ENCODE measurements at places on chromosomes 2 and 18. TPM values are rescaled to one million over a fixed set of nuclear protein-coding genes. Genes with fewer than 3 reads are reported as not detected.

NOL4 gene
- total RNA-seq: not detected

LIMS4 gene
- 20.2 TPM for total RNA-seq

PRKAG3 gene
- total RNA-seq: not detected

LBX2 gene
- 1.0 TPM for total RNA-seq

HTR2B gene
- total RNA-seq: 0.37 TPM

DNA sequence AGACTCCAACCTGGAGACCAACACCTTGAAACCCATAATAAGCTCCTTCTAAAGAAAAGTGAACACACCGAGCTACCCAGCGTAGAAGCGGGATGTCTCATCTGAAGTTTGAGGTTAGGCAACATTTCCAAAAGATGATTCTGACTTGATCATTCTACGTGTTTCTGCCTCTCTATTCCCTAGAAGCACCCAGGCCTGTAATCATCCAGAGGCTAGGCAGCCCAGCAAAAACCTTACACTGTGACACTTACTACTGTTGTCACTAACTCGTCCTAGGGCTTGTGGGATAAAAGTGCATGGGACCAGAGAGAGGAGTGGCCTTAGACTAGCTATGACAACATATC, 1.4 kb downstream of the ZBTB14 start:
- DNase-seq: no peak

DNA sequence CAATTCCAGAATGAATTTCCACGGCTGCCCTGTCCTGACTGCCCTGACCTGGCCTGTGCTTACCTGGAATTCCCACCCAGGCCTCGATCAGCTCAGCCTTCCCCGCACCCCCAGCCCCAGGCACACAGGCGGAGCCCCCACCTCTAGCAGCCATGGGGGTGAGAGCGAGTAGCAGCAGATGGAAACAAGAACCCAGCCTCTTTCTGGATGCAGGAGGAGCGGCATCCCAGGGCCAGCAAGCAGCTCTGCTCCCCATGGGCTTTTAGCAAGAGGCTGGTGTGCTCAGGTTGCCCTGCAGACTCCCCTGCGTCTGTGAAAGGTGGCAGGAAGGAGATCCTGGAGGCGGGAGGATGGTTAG, 101.8 kb downstream of the TPO start:
- DNase-seq: no peak

GRCh38 chr2:46829231-46829995, 86.2 kb downstream of the MCFD2 start:
- no peak for DNase-seq

GRCh38 chr2:143132355-143132754, 3.1 kb downstream of the ARHGAP15 start:
- no peak for DNase-seq

- DNase-seq: no peak
These were observed 5.5 kb downstream of the C2orf81 start for GRCh38 chr2:74415762-74416395.

DNA sequence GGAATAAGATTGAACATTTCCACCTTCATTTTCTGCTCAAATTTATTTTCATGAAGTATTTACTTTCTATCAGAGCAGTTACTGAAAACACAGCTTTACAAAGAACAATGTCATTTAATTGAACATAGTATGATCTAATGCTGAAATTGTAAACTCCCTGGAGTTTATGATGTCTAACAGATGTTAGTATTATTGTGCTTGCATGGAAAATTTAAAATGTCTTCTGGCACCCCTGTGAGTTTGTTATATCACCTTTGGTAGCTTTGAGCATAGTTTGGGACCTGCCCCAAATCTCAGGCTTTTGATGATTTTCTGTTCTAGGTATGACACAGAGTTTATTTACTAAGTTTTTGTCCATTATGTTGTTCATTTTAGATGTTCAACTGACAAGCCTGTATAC, 28.1 kb downstream of the FAM171B start:
- no peak for DNase-seq

GRCh38 chr18:27713738-27714095, 463.2 kb downstream of the CDH2 start:
- no peak for DNase-seq

DNA sequence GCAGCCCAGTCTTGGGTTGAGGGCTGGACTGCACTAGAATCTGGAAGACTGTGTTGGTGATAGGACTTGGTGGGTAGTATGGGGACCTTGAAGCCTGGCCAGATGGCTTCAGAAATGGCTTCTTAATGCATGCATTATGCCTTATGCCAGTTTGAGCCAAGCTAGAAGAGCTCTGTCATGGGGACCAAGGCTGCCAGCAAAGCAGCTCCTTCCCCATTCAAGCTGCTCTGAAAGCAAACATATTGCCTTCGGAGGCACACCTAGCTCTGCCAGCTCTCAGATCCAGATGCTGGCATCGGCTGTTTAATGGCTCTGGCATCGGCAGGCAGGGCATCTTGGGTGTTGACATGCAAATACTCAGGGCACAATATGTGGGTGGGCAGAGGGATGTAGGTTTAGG, 59.0 kb upstream of the IGFBP5 start:
- DNase-seq: no peak

- DNase-seq: no peak
These were observed 88.4 kb downstream of the PMAIP1 start for GRCh38 chr18:59988098-59988706.

DNA sequence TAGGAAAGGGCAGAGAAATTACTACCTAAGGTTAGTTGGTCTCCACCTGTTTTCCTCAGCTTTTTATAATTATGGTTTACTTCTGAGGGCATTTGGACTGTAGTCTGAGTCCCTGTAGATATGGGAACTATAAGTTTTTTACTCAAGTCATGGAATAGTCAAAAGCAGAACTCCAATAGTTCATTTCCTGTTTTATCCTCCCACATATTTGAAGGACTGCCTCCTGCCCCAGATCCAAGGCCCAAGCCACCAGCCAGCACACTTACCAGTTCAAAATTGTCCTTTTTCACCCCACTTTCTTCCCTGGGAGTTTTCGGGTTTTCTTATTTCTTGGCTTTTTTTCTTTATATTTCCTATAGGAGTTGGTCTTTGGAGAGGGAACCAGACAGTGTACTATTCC, 164.1 kb downstream of the MBD5 start:
- no peak for DNase-seq

GRCh38 chr2:11805920-11806319, 59.5 kb downstream of the LPIN1 start:
- DNase-seq: no peak

- DNase-seq: no peak
These were observed 67.2 kb upstream of the SMAD7 start for GRCh38 chr18:49017813-49018553.

DNA sequence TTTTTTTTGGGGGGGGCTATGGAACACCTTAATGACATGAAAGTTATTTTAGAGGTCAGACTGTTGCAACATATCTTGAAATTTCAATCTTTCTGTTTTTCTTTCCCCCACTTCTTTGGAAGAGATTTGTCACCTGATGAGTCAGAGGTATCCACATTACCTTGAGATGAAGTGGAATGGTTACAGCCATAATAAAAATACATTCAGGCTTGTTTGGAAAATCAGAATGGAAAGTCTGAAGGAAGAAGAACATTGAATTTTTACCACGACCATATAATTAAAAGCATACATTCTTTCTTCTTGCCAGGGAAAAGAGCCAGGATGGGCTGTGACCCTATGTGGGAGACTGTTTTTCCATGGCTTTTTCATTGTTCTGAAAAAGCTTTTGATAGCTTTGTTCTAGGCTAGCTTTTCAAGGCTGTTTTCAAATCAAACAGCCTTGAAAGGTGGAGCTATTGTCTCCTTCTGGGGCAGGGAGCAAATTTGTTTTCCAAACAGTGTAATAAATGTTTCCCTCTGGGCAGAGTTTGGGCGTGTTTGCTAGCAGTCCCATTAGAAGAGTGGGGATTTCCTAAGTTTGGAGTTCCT, 2.3 kb upstream of the GTF3C3 start:
- no peak for DNase-seq

DNA sequence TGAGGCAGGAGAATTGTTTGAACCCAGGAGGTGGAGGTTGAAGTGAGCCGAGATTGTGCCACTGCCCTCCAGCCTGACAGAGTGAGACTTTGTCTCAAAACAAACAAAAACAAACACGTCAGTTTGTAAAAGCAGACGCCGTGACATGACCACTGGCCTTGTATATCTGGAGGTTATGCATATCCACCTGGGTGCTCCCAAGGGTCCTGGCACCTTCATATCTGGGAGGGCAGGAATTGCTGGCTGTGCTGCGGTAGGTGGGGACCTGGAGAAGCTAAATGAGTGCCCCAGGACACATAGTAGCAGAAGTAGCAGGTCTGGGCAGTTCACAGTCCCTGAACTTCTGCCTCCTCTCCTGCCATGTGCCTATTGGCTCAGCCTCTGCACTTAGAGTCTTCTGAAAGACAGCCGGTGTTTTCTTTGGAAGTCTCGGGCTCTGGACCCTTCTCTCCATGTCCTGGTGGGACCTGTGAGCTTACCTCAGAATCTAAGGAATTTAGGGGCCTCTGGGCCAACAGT, 30.9 kb upstream of the IL1R2 start:
- DNase-seq: no peak

DNA sequence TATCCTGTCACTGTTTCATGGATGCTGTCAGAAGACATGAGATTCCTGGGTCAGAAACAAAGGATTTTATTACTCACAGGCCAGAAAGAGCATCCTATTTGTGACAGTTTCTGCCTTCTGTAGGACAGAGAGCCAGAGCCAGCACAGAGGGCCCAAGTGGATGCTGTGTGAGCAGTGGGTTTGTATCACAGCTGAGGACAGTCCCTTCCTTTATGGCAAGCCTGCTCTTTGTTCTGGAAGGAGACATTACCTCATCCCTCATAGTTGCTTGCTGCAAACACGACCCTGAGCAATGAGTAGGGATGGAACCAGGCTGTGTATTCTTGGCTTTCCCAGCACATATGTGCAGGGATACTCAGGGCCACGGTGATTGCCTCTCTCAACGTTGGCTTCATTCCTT, 41.6 kb downstream of the ARHGEF4 start:
- DNase-seq: no peak
